ENCODE measurements at places on chromosomes 6 and 20.

- no peak for DNase-seq
These were observed 116.6 kb downstream of the PTPRK start for GRCh38 chr6:128403618-128404444.

DNA sequence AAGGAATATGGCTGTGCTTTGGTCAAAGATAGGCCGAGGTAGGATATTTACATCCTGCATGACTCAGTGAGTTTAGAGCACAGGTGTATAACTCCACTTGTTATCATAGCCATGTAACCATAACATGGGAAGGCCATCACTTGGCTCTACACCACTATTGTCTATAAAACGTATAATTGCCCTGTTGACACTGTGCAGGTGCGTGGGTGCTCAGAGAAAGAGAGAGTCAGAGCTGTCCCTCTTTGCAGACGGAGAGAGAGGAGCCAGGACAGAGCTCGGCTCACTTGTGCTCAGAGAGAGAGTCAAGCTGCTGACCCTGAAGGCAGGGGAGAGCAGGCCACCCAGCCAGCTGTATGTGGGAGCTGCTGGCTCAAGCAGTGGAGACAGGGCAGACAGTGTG, 46.0 kb downstream of the OR2B6 start:
- no peak for DNase-seq

- DNase-seq: no peak
These were observed 8.8 kb downstream of the BIRC7 start for GRCh38 chr20:63244468-63244867.

DNA sequence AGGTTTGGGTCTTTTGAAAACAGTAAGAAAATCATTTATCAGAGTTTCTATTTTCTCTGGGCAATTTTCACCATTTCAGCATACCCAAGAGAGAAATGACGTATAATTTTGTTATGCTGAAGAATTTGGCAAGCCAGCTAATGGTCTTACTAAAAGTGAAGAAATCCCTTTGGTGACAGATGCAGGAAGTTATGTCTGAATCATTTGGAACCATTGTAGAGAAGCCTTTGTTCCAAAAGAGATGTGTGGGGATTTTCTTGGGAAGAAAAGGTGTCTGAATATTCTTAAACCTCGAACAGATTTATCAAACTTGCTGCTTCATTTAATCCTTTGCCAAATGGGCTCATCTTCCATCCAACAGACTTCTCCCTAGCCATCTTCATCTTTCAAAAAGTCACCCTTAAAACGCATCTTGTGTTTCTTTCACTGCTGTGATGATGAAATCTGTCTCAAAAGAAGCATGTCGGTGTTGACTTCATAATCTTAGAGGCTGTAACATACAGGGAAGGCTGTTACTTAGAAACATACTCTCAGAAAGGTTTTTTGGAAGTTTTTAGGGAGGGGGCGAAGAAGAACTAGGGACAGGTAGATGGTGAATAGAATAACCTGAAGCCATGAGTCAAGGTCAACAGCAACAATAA, 39.5 kb downstream of the CITED2 start:
- DNase-seq: no peak

GRCh38 chr6:5958921-5959320, 47.8 kb downstream of the NRN1 start:
- no peak for DNase-seq

DNA sequence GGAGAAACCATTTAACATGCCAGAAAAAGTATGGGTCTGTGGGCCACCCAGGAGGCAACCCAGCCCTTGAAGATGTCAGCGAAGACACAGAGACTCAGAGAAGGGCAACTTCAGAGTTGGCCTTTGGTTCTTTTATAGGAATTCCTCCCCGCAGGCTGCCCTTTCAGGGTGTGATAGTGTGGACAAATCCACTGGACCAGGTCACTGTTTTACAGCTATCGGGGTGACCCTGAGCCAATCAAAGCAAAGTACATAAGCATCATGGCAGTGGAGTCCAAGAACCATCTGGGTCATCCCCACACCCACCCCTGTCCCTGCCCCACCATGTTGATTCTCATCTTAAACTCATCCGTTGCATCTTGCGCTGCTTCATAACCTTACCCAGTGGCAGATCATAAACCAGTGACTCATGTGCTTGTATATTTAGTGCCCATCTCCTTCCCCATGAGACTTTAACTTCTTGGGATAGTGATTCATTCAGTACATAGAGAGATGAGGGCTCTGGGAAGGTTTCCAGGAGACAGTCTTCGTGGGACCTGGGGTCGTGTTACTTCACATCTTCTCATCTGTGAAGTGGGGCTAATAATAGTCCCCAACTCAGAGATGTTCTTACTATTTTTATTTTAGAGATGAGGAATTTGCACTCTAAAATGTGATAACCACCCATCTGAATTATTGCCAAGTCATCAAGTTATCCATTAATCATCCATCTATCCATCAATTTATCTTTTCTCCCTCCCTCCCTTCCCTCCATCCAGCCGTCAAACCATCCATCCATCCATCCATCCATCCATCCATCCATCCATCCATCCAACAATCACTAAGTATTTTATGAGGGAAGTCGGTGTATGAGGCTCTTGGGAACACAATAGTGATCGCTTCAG, 51.0 kb downstream of the EDN3 start:
- no peak for DNase-seq
